Suppressor macrophage treated with lipopolysaccharide for 1 hour (primary cell): ENCODE measurements at places on chromosomes 12 and 14.

DNA sequence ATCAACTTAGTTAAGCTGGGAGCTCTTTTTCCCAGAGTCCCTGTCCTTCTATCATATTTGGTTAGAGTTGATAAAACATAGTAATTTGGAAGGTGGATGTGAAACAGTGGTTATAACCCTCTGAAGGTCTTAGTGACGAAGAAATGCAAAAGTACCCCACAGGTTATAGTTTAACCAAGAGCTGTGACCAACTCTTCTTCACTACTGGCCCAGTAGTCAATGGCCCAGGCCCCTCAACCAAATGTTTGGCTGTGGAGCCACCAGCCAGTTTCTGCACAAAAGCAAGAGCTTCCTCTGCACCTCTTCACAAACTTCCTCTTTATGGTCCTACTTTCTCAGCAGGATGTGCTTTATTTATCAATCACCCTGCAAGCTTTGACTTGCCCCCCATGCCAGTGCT is 132.6 kb downstream of the BMP4 start:
- no peak for DNase-seq

GRCh38 chr12:107310621-107311020 is 217.3 kb upstream of the CRY1 start:
- no peak for DNase-seq

DNA sequence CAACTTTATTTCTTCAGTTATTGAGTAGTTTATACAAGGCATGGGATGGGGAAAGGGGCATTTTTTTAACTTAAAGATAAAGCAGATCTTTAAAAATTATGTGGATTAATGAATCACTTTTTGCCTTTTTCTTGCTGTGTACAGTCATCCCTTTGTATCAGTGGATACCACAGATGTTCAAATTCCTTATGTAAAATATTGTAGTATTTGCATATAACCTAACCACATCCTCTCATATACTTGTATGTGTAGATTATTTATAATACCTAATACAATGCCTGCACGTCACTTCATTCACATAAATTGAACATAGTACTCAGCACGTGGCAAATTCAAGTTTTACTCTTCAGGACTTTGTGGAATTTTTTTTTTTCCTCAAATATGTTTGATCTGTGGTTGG is 66.5 kb upstream of the MON2 start:
- DNase-seq, result no peak

DNA sequence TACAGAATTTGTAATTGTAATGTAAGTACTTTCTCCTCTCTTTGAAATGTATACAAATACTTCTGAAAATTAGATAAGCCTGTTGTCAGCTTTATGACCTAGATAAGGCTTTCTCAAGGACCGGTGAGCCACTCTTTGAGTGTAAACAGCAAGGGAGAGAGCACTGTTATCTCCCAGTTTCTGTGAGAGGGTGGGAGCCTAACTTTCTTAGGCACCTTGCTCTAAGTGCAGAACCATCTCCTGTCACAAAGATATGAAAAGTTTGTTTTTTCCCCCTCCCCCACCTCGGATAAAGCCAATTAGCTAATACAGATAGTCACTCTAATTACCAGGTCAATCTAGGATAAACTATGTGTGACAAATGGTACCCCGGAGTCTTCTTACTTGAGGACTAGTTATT is 35.8 kb downstream of the CAPS2 start:
- DNase-seq, result no peak

DNA sequence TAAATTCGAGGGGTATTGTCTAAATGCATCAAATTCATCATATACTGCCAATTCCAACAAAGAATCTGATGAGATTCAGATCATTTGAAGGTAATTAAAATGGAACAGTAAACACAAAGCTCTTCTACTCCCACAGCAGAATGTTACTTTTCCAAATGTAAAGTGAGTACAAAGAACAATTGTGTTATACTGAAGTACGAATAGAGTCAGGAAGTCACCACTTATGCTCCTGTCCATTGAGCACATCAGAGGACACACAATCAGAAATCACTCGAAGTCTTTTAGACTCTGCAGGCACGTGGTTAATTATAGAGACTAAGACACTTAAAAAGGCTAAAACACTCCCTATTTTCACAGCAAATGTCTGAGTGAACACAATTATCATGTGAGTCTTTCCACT is 388.5 kb upstream of the MIS18BP1 start:
- DNase-seq, result no peak

DNA sequence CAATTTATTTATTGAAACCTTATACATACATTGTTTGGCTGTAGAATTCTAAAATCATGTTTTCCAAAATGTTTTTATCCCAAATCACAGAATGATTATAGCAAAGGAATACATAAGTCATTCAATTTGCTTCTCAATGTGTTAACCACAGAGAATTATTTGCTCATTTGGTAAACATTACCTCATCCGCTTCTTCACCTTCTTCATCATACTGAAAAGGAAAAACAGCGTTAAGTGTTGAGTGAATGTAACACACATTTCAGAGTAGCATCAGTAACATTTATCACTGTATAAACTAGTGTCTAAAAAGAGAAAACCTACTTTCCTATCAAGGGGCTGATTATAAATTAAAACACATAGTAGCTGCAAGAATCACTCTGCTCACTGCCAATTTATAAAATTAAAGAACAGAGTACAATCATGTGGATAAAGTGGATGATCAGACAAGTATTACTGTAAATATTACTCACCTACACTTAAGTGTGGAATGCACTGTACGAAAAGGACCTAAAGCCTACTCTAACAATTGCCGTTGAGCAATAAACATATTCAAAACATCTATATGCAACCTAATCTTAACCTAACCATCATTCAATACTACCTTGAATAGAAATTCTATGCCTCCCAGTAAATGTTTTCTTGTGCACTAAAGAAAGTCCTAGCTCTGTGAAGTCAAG is 18.1 kb upstream of the PHLDA1 start:
- DNase-seq, result no peak

DNA sequence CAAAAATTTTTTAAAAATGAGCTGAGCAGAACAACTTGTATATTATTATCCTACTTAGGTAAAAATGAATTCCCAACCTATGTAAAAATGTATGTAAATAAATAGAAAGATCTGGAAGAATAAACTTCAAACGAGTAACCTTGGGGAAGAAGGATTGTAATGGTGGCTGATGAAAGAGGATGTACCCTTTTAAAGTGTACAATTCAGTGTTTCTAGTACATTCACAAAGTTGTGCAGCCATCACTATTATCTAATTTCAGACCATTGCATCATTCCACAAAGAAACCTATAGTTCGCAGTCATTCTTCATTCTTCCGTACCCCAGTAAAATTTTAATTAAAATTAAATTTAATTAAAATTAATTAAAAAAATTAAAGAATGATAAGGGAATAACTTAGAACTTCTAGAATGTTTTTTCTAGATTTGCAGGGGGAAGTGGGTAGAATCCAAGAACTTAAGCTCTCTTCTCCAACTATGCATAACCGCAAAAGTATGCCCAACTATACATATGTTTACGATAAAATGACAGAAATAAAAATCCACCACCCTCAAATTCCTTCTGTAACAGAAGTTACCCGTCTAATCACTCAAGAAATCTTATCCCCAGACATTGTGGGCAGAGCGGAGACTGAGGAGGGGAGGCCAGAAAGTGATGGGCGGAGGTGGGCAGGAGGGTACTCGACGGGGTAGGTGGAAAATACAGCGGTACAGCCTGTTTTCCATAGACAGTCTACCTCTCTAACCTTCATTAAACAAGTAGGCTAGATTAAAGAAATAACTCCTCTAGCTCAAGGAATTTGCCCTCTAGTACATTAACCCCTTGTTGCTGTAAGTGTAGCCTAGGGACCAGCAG is 921 bp downstream of the DEPDC4 start:
- DNase-seq, result no peak

DNA sequence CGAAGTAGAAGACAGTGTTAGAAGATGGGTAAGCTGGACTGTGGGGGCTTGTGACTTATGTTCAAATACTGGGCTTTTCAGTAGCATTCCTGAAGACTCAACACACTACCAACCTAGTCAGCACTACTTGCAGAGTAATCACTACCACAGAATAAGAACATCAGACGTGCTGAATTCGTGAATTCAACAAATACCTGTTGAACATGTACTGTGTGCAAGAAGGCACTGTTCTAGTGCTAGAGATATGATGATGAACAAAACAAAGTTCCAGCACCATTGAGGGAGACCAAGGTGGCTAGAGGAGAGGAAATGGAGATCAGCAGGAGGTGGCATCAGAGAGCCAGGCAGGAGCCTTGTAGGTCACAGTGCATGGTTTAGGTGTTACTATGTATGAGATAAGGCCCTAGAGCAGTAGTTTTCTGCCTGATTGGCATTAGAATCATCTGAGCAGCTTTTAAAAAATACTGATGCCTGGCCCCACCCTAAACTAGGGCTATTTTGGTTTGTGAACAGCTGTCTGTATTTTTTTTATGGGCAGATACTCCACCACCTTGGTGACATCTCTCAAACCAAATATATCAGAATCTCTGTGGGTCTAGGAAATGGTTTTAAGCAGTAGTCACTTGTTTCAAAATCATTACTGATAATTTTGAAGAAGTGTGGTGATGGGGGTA is 26.8 kb downstream of the FERMT2 start:
- no peak for DNase-seq

GRCh38 chr12:109115404-109115757 is 1.0 kb upstream of the ACACB start:
- DNase-seq, result no peak

GRCh38 chr12:122167356-122167925 is 6.6 kb downstream of the IL31 start:
- DNase-seq, result no peak

DNA sequence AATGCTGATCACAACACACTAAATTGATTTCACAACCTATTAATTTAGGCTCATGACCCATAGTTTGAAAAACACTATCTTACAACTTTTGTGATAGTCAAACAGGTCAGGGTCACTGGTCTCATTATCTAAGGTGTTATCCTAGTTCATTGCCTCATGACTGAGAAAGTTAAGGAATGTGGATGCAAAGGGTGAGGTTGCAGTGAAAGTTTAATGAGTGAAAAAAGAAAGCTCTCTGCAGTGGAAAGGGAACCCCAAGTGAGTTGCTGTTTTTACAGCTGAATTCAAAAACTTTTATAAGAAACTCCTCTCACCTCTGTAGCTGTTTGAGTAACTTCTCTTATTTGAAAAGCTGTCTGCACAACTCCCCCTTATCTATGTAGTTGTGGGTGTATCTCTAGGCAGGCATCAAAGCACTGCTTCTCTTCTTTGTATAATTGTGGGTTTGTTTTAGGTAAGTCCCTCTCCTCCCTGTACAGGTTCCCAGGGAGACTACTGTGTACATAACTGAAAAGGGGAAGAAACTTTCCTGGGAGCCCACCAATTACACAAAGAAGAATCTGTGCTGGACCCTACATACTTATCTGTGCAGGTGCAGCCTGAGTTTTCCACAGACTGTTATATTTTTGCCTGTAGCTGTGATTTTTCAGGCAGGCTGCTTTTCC is 18.9 kb downstream of the DNAL1 start:
- no peak for DNase-seq

- peak; percentile 46 for DNase-seq
These were observed 35.8 kb upstream of the FBXO33 start for GRCh38 chr14:39467889-39468524.

DNA sequence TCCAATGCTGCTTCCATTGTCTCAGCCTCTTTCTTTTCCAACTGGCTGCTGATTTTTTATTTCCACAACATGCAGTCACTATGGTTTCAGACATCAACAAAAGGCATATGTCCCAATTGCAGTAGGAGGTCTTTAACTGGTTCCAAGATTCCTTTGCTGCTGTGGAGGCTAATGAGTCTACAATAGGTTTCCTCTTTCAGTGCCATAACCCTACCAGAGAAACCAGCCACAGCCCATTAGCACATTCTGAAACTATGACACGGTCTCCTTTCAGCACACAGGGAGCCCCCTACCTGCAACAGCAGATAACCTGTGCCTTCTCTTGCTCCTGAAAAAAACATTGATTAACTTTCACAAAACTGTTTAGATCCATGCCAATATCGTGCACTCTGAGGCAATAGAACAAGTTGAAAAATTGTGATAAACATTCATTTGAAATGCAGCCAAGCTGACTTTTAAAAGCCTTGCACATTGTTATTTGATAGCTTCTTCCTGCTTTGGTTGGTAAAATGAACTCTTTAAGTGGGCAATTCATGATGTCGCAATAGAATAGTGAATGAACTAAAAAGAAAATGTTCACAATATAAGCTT is 32.4 kb downstream of the PLEKHG7 start:
- DNase-seq, result no peak

DNA sequence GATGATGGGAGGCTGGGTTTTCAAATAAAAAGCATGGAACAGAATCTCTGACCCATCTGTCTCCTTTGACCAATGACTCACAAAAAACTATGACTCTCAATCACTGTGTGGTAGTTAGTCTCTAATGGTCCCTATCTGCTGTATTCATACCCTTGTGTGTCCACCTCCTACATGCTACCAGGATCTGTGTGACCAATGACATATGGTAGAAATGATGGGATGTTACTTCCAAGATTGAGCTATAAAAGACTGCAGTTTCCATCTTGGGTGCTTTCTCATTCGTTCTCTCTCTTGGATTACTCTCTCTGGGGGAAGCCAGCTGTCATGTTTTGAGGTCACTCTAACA is 144.7 kb upstream of the BTG1 start:
- peak; percentile 72 for DNase-seq

DNA sequence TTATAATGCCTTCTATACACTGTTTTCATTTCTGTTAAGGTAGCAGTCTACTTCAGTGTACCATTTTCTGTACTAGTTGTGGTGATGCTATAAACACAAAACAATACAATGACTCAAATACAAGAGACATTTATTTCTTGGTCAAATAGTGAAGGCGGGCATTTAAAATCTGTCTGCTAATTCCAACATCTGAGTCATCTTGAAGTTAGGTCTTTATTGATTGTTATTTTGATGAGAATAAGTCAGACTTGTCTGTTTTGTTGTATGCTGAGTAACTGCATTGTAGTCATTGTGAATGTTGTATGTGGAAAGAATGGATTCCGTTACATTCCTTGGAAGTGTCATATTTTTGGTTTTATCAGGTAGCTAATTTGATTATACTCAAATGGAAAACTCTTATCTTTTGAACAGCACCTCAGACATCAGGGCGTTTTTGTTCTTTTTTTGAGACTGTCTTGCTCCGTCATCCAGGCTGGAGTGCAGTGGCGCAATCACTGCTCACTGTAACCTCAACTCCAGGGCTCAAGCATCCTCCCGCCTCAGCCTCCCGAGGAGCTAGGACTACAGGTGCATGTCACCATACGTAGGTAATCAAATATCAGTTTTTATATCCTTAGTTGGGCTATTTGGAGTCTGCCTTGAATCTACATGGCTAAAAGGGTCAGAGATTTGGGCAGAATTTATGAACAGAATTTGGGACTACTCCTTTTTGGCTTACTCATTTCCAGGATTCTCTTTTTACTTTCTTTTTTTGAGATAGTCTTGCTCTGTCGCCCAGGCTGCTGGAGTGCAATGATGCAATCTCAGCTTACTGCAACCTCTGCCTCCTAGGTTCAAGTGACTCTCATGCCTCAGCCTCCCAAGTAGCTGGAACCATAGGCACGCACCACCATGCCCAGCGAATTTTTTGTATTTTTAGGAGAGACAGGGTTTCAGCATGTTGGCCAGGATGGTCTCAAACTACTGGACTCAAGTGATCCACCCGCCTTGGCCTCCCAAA is 56.8 kb downstream of the PAPLN start:
- DNase-seq, result no peak
